ENCODE measurements at places on chromosomes 12 and 14.

GRCh38 chr14:91888641-91889476 lies 21.5 kb upstream of the TC2N start:
- DNase-seq: no peak

GRCh38 chr12:29578731-29579130 lies 81.2 kb upstream of the OVCH1 start:
- DNase-seq: no peak

DNA sequence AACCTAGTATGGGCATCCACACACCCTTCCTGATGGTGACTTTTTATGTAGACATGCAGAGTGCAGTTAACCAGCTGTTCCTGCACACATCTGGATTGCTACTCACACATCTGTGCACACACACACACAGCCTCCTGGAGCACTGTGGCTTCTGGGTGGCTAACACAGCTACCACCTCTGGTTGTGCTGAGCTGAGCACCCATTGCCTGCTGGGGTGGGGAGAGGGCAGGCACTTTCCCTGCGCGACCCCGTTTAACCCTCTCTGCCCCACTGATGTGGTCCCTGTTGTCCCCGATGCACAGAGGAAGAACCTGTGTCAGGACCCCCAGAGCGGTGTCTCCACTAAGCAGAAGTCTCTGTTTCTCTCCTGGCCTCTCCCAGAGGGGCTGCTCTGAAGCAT lies 14.4 kb upstream of the SERPINA3 start:
- no peak for DNase-seq

DNA sequence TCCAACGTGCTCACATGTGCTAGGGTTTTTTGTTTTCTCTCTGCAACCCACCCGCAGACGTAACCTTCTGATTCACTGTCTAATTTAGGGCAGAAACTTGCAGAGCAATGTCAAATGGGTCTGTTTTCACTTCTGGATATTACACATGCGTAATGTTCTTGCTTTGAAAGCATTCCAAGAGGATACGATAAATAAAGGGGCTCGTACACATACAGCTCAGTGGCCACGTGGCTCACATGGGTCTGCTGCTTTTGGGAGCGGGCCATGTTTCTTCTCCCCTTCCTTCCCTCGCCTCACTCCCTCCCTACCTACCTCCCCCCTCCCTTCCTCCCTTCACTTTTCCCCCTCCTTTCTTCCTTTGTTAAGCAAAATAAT lies 23.4 kb downstream of the CACNA1C start:
- DNase-seq: no peak

- DNase-seq: no peak
Observed at GRCh38 chr12:3704512-3705353, 48.2 kb downstream of the CRACR2A start.

DNA sequence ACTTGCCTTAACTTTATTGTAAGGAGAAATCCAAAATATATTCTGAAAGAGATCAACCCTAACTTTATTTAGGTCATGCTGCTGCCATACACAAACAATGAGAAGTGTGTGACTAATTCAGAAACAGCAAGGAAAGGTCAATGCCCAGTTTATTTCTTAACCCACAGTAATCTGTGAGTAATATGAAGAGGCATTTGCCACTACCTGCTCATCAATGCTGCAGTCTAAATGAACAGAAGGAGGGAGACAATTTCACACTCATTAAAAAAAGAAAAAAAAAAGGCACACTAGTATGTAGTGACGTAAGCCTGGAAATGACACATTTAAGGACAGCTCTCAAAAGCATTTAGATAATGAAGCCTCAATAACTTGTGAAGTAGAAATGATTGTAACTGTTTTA lies 90.5 kb upstream of the FOXN3 start:
- no peak for DNase-seq

DNA sequence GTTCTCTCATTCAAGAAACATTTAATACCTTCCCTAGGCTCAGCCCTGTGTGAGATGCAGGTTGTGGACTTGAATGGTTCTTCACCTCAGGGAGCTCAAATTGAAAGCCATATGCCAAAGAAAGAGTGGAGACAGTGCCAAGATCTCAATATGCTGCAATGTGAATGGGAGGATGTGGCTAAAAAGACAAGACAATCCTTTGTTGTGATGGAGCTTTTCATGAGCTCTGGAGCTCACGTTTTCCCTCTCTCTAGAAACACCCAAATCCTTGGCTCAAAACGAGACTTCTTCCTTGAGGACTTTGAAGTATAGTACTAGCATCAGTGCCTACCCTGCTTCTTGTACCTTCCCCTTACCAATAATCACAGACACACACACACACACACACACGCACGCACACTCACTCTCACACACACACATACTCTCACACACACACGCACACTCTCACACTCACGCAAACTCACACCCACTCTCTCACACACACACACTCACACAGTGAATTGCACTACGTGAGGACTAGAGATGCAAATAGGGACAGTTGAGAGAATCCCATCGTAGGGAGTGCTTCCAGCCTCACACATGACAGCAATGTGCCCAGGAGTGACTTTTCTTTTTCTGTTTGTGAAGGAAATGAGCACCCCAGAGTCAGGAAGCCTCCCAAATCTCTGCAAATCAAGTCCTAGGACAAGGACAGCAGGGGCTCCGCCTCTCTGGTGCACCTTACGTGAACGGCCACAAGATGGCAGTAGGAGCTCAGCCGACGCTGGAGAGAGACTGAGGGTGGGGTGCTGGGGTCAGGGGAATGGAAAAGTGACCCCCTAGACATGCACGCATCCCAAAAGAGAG lies 231.4 kb downstream of the PCNX1 start:
- DNase-seq: peak; percentile 10

GRCh38 chr14:93954900-93955849 lies 21.2 kb downstream of the ASB2 start:
- no peak for DNase-seq

DNA sequence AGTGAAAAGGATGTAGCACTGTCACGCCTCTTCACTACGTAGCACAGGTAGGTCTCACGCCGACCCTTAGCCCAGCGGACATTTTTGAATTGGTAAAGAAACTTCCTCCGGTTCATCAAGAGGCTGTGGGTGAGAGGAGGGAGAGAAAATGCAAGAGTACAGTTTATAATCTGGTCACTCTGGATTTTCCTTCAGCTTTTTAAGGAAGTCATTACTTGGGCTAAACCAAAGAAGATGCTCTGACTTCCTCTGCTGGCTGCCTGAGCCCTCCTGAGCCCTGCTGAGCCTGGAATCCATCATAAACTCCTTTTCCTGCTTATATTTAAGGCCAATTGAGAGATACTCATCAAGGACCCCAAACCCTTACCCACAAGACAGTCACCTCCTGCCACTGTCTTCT lies 5.8 kb downstream of the AICDA start:
- DNase-seq: no peak

DNA sequence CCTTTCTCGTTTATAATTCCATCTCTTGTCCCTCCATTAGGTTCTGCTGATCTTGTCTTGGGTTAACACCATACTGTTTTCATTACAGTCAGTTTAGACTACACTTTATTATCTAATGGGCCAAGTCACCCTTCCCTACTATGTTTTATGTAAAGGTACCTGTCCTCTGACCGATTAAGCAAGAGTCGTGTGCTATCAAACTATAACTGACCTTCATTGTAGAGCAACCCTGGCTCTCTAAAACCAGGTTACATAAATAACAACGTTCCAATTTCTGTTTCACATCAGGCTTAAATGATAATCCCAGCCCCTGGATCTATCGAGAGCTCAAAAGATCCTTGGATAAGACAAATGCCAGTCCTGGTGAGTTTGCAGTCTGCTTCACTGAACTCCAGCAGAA lies 16.7 kb downstream of the OAS2 start:
- no peak for DNase-seq

GRCh38 chr12:66392266-66392915 lies 90.1 kb downstream of the HELB start:
- DNase-seq: no peak

- no peak for DNase-seq
Observed at GRCh38 chr12:51368640-51369517, 22.3 kb downstream of the GALNT6 start.

DNA sequence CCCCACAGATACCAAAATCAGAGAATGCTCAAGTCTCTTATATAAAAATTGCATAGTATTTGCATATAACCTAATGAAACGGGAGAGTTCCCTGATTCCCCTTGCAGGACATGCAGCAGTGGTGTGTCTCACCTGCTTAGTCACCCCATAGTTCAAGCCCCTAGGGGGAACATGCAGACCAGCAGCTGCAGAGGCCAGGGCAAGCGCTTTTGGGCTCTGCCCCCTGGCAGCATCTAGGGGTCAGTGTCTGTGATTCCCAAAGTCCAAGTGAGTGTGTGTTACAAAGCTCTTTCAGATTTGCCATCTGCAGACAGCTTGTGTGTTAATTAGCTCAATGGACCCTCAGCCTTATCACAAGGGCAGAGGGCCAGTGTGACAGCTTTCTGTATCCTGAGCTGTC lies 110.1 kb downstream of the DNAI7 start:
- no peak for DNase-seq

GRCh38 chr12:78181544-78182162 lies 351.0 kb downstream of the NAV3 start:
- no peak for DNase-seq

- DNase-seq: no peak
Observed at GRCh38 chr14:39441805-39442204, 9.6 kb upstream of the FBXO33 start.

DNA sequence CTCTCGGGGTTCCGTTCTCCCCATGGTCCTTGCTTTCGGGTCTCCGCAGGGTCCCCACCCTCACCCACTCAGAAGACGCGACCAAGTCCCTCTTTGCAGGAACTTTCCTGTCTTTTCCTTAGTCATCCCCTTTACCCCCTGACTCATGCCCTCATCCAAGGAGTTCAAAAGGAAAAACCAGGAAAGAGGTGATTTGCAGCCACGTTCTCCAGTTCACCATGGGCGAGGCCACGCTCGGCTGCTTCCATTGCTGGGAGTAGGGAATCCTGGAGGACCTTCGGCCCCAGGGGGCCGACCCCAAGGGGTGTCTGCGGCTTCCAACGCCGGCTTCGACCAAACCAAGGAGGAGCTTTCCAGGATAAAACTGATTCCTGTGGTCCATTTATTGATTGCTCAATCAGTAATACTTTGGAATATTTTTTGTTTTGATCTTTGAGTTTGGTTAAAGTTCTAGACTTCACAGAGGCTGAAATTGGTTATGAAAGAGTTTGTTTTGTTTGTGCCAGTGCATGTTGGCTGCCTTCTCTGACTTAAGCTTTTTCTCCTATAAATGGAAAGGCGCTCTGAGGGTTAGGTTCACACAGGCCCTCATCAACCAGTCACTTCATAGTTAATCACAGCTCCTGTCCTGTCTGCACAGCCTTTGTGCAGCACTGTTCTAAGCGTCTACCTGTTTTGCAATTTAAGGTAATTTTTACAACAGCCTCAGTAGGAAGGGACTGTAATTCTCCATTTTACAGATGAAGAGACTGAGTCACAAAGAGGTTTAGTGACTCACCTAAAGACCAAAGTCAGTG lies 827 bp downstream of the ALDH2 start:
- no peak for DNase-seq

DNA sequence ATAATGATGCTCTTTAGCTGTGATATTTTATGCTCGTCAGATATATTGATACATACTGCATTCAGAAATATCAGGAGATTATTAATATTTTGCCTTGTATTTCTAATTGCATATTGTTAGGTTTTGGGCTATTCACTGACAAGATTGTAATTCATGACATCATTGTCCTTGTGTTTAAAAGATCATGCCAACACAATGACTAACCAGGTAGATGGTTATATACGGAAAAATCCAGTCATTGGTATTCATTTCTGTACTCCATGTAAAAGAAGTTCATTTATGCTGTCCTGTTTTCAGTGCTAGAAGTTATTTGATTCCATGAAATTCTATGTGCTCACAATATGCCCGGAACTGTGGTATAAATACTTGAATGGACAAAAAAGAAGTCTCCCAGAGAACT lies 107.5 kb downstream of the KITLG start:
- no peak for DNase-seq

DNA sequence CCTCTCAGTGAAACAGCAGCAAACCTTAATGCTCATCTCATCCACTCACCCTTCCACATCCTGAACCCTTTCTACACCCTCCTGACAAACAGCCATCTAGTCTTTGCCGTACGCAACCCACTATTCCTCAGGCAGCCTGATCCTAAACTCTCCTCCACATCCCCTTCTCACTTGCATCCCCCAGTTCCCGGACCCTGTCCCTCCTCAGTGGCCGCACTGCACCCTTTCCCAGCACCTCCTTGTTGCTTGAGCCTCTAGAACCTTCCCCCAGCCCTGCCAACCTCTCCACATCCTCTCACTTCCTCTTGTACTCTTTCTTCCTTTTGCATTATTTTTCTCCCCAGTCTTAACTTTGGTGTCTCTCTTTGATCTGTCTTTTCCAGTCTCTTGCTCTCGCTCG lies 42.9 kb downstream of the IQSEC3 start:
- DNase-seq: no peak

DNA sequence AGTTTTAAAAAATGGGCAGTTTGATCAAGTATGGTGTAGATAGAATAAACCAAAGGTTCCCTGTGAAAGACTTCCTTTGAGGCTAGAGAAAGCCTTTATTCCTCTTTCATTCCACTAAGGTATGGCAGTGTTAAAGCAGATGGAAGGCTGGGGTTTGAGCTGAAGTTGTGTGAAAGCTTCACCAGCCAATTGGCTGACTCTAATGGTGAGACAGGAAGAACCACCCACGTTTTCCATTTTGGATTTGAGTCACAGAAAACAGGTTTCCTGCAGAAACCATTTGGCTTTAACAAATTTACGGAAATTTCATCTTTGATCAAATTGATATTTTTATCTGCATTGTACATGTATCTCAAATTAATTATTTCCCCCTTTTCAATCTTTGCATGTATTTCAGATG lies 455.0 kb downstream of the PCNX1 start:
- no peak for DNase-seq
